Colonic mucosa (tissue), 4 donors: ENCODE measurements at places on chromosomes 2 and 18. TPM values are rescaled to one million over a fixed set of nuclear protein-coding genes. Genes with fewer than 3 reads are reported as not detected.
A peak's percentile ranks its signal among the peaks of the same experiment; 100 is the strongest.

The SCYGR4 gene
- not detected for total RNA-seq

DNA sequence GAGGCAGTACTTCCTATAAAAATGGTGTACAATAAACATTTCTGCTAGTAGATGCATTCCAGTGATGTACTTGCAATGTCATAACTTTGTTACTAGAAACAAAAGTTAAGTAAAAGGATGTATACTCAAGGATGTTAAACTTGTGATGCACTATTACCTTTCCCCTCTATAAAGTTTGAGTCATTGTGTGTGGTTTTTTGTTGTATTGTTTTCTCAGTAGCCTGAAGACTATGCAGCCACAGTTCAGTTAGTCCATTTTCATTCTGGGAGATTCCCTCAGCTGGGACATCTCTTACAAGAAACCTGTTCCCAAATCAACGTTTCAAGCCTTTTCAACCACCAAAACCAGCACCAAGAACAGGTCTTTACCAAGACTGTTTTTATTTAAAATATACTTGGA, 5.6 kb downstream of the ATP5MC3 start:
- DNase-seq: no peak

The NPPC gene
- not detected for total RNA-seq

GRCh38 chr2:112618383-112618782, 27.4 kb upstream of the SLC20A1 start:
- DNase-seq: no peak

The SERPINB3 gene
- not detected for total RNA-seq

DNA sequence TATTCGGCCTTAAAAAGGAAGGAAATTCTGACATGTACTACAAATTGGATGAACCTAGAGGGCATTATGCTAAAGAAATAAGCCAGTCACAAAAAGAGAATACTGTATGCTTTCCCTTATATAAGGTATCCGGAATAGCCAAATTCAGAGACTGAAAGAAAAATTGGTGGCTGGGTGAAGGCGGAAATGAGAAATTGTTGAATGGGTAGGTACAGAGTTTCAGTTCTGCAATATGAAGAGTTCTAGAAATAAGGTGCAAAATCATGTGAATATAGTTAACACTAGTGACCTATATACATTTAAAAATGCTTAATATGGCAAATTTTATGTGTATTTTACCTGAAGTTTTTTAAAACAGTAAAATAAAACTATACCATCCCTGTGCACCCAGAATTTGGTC, 43.1 kb downstream of the RMP24 start:
- DNase-seq: no peak

The DSEL gene
- total RNA-seq: 0.72 TPM

DNA sequence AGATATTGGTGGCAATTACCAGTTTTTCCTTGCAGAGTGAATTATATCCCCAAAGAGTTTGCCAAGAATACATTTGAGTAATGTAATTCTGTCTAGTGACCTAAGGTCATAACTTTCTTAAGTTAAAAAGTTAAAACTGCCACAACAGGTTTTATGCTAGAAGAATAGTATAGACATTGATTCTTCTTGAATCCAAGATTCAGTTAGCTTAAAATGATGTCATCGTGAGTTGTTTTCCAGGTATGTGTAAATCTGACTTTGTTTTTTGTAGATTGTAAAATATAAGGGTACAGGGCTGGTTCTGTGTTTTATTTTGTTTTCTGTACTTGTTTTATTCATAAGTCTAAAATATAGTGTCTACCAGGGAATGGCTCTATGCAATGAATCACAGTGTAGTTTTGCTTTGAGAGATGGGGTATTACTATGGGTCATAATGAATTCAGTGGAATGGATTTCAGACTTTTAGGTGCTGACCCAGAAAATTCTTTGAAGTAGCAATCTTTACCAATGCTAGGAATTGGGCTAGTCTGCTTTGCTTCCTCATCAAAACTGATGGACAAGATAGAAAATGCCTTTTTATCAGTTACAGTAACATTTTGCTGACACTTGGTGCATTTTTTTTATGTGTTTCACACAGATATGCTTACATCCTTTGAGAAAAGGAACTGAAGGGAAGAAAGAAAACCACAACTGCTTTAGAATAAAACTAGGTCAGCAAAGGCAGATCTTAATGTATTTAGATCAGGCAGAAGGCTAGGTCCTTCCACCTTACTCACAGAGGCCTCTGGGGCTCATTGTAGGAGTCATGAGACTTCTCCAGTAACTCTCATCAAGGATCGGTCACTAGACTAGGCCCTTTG, 20.8 kb upstream of the MGAT5 start:
- no peak for DNase-seq

DNA sequence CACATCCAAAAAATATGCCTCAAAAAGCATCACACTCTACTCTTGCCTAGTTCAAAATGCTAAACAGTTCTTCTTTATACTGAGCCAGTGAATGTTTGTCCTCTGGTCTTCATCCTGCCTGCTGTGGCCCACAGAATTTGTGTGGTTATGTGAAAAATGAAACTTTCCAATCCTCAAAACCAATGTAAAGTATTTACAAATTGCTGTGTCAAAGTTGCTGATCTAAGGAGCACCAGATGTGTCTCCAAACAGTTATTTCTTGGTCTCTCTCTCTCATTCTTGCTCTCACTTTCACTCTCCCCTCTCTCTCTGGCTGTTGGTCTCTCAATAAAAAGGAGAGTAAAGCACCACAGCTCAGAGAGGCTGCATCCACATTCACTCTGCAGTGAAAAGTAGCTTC, 23.0 kb downstream of the EPHA4 start:
- DNase-seq: no peak

DNA sequence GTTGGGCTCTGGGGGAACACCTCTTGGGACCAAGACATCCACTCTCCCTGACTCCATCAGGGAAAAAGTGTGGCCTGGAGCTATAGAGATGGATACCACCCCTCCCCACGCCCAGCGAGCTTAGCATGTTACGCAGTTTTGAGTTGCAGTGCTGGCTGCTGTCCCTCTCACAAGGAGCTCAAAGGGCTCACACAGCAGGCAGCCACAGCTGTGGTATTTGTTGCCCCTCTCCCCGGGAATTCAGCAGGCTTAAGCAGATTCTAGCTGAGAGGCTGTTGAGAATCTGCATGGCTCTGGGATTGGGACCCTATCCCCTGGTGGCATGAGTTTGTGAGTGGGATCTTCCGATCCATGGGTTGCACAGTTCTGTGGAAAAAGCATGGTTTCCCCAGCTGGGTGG, 673.1 kb upstream of the FSHR start:
- DNase-seq: no peak

- DNase-seq: no peak
Measured at GRCh38 chr2:223238301-223238700, 186.3 kb downstream of the KCNE4 start.

- no peak for DNase-seq
Measured at GRCh38 chr2:67516899-67517530, 119.9 kb downstream of the ETAA1 start.

- no peak for DNase-seq
Measured at GRCh38 chr2:181185948-181186347, 205.5 kb downstream of the UBE2E3 start.

The TMEM37 gene
- 24.3 TPM for total RNA-seq

DNA sequence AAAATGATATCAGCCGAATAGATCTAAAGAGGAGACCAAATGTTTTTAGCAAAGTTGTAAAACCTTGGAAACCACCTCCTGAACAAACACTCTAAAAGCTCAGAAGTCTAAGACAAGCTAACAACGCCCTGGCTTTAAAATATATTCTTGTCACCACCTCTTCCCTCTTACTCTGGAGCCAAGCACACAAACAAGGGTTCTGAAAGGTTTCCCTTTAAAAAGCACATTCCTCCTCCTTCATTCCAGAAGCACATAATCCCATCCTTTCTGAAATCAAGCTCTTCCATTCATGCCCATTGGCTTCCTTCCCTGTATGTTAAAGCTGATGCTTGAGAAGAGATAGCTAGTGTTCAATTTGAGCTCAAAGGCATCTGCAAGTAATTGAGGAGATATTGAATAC, 382.0 kb downstream of the LNPK start:
- no peak for DNase-seq

- no peak for DNase-seq
Measured at GRCh38 chr2:119248751-119249150, 25.1 kb downstream of the STEAP3 start.

The GCA gene
- total RNA-seq: 30.9 TPM

GRCh38 chr2:226251661-226252060, 548.0 kb downstream of the IRS1 start:
- DNase-seq: no peak

- DNase-seq: no peak
Measured at GRCh38 chr18:58692422-58693185, 21.3 kb downstream of the MALT1 start.

- DNase-seq: no peak
Measured at GRCh38 chr2:94995553-94996304, 29.8 kb upstream of the MAL start.

The MARCO gene
- 3.7 TPM for total RNA-seq

- DNase-seq: no peak
Measured at GRCh38 chr2:11899264-11899818, 152.9 kb downstream of the LPIN1 start.

DNA sequence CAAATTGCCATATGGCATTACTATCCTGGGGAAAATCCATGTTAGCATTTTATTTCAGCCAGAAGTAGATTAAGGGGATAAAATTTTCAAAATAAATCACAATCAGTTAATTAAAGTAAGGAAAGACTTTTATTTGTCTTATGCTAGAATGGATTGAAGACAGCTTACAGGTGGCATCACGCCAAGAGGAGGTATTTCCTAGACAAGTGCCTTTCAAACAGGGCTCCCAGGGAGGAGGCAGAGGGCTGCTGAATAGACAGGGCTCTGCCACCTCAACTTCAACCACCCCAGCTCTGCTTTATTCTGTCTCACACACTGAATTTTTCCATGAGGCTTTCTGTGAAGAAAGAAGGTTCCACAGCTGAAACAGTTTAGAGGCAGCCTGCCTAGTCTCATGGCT, 12.2 kb downstream of the CCDC68 start:
- peak; percentile 63 for DNase-seq

The MYOM1 gene
- total RNA-seq: 7.9 TPM
